Type B pancreatic cell (in vitro differentiated cells): ENCODE measurements at places on chromosomes 1 and 21. TPM values are rescaled to one million over a fixed set of nuclear protein-coding genes. Genes with fewer than 3 reads are reported as not detected.
A peak's percentile ranks its signal among the peaks of the same experiment; 100 is the strongest.

- DNase-seq = peak; percentile 69
Observed at GRCh38 chr21:40386294-40386911, 460.6 kb downstream of the DSCAM start.

- DNase-seq = no peak
Observed at GRCh38 chr1:165162671-165163241, 193.8 kb downstream of the LMX1A start.

GRCh38 chr1:14974361-14974760 is 179.2 kb upstream of the TMEM51 start:
- DNase-seq = no peak

- no peak for DNase-seq
Observed at GRCh38 chr1:87957331-87957730, 628.7 kb downstream of the LMO4 start.

- no peak for DNase-seq
Observed at GRCh38 chr1:153939476-153939875, 7.0 kb downstream of the DENND4B start.

DNA sequence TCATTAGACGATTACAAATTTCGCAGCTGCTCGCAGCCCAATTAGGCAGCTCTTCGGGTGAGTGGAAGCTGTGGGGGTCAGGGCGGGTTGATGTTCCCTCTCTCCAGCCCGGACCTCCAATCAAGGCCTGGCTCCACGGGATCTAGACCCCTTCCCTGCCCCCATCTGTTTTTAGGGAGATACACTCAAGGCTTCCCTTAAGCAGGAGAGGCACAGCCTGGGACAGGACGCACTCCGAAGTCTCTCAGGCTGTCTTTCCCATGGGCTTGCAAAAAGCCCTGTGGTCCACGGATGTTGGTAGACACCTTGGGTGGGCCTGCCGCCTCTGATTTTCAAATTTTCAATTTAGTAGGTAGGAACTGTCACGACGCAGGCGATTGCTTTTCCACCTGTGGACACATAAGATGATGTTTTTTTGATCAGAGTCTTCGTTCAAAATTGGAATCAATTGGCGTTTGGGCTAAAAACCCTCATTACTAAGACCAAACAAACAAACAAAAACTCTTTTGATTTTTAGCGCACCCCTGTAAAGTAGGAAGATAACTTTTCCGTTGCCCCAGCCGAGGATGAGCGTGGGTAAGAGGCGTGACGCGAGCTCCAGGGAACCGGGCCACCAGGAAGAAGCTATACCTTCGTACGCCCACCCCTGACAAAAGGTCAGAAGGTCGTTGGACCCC is 2.5 kb upstream of the LHX8 start:
- DNase-seq = no peak

DNA sequence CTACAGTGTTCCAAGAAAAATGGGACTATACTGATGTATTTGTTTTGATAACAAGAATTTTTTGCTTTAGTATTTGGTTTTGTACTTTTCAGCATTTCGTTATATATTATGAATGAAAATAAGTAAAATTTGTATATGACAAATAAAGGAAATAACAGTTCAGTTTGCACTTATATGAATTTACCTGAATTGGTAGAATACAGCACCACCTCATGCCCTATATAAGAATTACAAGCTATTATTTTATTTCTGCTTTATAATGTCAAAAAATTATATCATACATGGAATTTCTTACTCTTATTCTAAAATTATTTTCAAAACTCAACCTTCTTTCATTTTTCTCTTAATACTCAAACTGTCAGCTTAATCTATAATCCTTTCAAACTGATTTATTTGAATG is 14.6 kb downstream of the EFCAB7 start:
- DNase-seq = no peak

- DNase-seq = no peak
Observed at GRCh38 chr1:59595774-59596173, 219.0 kb upstream of the HOOK1 start.

DNA sequence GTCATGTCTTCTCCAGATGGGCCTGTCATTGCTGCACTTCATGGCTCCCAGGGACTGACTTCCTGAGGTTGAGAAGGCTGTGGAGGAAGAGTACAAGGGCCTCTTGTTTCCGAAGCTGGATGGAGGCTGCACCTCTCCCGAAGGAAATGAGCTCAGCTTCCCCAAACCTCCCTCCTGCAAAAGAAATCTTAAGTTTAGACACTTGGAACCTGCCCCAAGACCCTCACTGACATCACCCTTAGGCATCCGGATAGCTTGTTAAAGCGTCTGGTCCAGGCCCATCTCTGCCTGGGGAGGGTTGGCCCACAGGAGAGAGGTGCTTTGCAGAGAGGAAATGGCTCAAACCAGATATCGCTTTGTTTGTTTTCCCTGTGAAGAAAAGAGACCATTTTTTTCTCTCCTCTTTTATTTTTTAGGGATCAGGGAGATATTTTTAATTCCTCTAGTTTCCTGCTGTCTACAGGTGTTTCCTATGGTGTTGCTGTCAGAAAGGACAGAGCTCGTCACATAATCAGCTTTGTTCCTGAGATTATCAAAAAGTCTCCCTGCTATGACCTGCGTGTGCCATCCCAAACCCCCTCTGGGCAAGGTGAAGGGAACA is 25.0 kb downstream of the RCSD1 start:
- no peak for DNase-seq

- no peak for DNase-seq
Observed at GRCh38 chr1:109609881-109610280, 9.5 kb downstream of the GNAT2 start.

GRCh38 chr1:205142102-205142469 is 20.3 kb upstream of the RBBP5 start:
- DNase-seq = no peak

GRCh38 chr1:153670257-153670858 is 435 bp downstream of the ILF2 start:
- no peak for DNase-seq

GRCh38 chr1:200231787-200232231 is 178.0 kb downstream of the ZNF281 start:
- no peak for DNase-seq

DNA sequence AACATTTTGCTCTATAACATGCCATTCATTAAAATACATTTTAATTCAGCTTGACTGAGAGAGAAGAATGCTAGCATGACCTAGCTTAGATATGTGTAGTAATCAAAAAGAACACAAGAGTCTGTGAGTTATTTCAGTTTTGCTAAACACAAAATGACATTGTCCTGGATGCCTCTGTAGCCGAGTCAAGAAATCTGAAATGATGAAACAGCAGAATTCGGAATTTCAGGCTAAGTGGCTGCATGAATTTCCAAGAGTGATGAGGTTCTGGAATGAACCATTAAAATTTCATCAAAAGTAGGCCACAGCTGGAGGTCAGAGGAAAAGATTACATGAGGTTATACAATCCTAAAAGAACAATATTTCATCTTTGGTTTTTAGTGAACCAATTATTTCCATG is 79.1 kb upstream of the CXADR start:
- DNase-seq = no peak

DNA sequence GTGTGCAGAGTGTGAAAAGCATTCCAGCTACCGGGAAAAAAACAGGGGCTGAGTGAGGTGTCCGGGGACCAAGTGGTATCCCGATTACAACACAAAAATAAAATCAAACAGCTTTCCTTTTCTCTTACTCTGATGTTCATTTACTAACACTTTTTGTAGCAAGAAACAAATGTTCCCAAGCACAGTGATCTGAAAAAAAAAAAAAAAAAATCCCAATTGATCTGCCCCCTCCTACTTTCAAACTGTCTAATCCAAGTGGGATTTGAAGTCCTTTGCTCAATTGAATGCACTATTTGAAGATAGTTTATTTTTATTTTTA is 1.3 kb downstream of the BACE2 start:
- DNase-seq = no peak

DNA sequence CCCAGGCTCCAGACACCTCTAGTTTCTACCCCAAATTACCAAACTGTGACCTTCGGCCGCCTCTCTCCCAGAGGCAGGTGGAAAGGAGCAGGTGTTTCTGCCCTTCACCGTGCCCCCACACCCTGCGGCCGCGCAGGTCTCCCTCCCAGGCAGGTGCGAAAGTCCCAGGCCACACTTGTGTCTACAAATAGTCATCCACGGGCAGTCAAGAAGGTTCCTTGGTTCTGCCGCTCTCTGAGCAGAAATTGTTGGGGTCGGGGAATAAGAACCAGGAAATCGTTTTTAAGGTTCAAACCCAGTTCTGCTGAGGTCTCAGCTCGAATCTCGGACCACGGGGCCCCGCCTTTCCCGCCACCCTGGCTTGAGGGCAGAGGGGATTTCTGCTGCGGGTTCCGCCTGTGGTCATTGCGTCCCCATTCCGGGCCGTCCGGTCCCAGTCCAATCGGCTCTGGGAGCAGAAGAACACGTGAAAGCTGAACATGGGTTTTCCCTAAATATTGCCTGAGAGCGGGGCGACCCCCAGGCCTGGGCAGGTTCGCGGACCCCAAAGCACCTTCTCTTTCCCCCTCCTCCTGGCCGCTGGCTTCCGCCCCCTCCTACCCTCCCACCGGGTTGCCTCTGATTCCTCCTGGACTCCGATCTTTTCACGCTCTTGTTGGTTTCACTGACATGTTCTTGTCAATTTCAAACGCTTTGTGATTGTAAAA is 1.2 kb upstream of the ATF3 start:
- no peak for DNase-seq

GRCh38 chr1:175881246-175881976 is 138.0 kb upstream of the TNR start:
- DNase-seq = no peak

SPATA45 gene
- not detected in 2 replicates for total RNA-seq

HES3 gene
- not detected in 2 replicates for total RNA-seq

IL20 gene
- not detected in 2 replicates for total RNA-seq

ZMYND12 gene
- total RNA-seq = 1.5 and 1.8 TPM in 2 replicates

FBXO2 gene
- 5.9 and 7.4 TPM in 2 replicates for total RNA-seq

RUNX3 gene
- total RNA-seq = 0.41 TPM in 1 of 2 replicates, not detected in the other

FNDC10 gene
- 8.9 and 9.3 TPM in 2 replicates for total RNA-seq

TNNT2 gene
- total RNA-seq = 21.3 and 63.9 TPM in 2 replicates

RGS1 gene
- total RNA-seq = 1.1 and 1.2 TPM in 2 replicates

S100A5 gene
- total RNA-seq = 0.62 TPM in 1 of 2 replicates, not detected in the other
